ENCODE measurements at places on chromosomes 3 and 15. TPM values are rescaled to one million over a fixed set of nuclear protein-coding genes. Genes with fewer than 3 reads are reported as not detected.

DUOXA1 gene
- polyA plus RNA-seq: 15.1 TPM

- no peak for DNase-seq
These were observed at the start of gene CRABP1 for GRCh38 chr15:78340231-78341056. TSS of gene CRABP1 (plus strand) at chr15:78340353. CDS start at chr15:78340429, 76 bp downstream.

PPP1R14D gene
- not detected for polyA plus RNA-seq

ISLR2 gene
- polyA plus RNA-seq: not detected

DNA sequence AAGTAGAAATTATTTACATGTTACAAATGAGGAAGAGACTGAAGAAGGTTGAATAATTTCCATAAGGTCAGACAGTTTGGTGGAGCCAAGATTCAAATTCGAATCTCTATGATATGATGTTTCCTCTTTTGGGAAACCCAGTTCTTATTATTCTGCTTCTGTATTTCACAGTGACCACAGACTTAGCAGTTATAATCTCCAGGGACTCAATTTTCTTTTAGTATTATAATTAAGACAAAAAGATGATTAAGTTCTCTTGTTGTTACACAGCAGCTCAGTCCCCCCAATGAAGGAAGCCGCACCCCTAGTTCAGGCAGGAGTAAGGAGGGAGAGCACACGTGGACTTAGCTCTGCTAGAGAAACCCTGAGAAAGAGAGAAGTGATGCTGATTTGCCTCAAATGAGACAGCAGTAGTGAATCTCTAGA lies 130.6 kb downstream of the CCNL1 start:
- no peak for DNase-seq

GRCh38 chr3:194854659-194855390 lies 169.1 kb downstream of the FAM43A start:
- DNase-seq: no peak

DNA sequence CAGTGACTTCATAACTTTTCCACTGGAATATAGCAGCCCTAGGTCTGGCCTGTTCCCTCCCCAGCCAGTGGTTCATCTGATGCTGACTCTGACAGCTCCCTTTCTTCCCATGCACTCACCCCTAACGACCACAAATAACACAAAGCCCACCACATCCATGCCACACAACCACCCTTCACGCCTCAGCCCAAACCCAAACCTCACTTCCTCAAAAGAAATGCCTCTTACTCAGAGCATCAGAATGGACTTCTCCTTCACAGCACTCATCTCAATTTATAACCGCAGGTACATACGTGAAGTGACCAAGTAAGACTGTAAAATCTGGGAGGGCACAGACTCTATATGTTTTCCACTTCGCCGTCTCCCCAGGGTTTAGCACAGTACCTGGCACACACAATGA lies 1.1 kb downstream of the RBSN start:
- no peak for DNase-seq

VILL gene
- 2.1 TPM for polyA plus RNA-seq

ACOX2 gene
- polyA plus RNA-seq: 0.20 TPM
